NCI-H1694 (cell line): ENCODE measurements at places on chromosomes 6 and 20.
A peak's percentile ranks its signal among the peaks of the same experiment; 100 is the strongest.

GRCh38 chr6:125088963-125089362, 64.6 kb upstream of the TPD52L1 start:
- DNase-seq: no peak

- no peak for DNase-seq
Measured at GRCh38 chr20:58327211-58327610, 17.7 kb downstream of the RAB22A start.

GRCh38 chr20:53923566-53924369, 146.6 kb downstream of the BCAS1 start:
- no peak for DNase-seq

GRCh38 chr20:10171864-10172751, 46.5 kb upstream of the SNAP25 start:
- DNase-seq: peak; percentile 41

- DNase-seq: no peak
Measured at GRCh38 chr6:19731282-19731681, 105.9 kb upstream of the ID4 start.

- DNase-seq: no peak
Measured at GRCh38 chr6:50358113-50358512, 308.4 kb upstream of the DEFB112 start.

DNA sequence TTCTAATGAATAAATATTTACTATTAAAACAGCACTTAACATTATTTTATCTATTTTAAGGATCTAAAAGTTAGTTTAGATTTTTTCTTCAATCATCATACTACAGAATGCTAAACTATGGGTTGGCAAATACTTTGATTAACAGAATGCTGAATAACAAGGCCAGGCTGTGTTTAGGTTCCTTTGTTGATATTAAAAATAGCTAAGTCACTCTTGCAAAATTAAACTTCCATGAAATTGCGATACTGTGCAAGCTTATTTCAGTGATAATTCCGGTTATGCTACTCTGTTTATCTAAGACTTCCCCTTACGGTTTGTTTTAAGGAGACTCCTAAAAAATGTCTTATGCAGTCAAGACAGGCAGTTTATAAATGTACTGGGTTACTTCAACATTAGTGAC, 2.8 kb downstream of the RNF24 start:
- no peak for DNase-seq

DNA sequence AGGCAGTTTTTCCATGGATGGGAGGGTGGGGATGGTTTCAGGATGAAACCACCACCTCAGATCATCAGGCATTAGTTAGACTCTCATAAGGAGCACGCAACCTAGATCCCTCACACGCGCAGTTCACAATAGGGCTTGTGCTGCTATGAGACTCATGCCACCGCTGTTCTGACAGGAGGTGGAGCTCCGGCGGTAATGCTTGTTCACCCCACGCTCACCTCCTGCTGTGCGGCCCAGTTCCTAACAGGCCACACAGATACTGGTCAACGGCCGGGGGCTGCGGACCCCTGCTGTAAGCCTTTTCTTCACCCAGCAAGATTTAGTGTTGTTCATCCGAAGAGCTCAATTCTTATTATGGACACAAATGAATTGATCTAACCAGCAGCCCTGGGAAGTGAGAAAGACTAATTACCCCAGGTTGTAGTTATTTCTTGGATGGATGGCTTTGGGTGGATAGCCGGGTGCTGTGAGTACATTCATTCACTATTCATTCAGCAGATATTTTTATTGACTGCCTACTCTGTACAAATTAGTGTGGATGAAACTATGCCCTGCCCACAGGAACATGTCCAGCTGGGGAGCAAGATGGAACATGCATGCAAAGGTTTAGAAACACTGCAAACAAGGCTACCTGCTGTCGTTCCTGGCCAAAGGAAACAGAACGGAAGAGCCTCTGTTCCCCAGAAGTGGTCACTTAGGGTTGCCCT, 57.2 kb downstream of the RIOK1 start:
- DNase-seq: no peak

GRCh38 chr6:26088344-26088743, 1.1 kb downstream of the HFE start:
- no peak for DNase-seq

- no peak for DNase-seq
Measured at GRCh38 chr20:20225325-20226043, 142.4 kb upstream of the INSM1 start.

DNA sequence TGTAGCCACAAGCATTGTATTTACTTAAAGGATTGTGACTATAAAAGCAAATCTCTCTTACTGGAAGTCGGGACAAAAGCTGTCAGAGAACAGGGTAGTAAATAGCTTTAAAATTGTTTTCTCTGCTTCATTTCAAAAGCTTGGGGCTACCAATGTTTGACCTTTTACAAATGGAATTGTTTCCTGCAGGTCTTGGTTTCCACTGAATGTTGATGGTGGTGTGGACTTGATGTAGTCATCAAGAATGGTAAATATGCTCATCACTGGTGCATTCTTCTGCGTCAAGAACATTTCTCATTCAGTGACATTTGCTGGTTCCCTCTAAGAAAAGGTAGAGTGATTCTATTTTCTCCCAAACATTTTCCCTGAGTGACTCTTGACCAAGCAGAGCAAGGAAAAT, 435.4 kb upstream of the KHDRBS2 start:
- no peak for DNase-seq

- no peak for DNase-seq
Measured at GRCh38 chr6:108492131-108492766, 68.5 kb upstream of the FOXO3 start.

- DNase-seq: peak; percentile 28
Measured at GRCh38 chr6:158232316-158233213, 64.4 kb downstream of the GTF2H5 start.

DNA sequence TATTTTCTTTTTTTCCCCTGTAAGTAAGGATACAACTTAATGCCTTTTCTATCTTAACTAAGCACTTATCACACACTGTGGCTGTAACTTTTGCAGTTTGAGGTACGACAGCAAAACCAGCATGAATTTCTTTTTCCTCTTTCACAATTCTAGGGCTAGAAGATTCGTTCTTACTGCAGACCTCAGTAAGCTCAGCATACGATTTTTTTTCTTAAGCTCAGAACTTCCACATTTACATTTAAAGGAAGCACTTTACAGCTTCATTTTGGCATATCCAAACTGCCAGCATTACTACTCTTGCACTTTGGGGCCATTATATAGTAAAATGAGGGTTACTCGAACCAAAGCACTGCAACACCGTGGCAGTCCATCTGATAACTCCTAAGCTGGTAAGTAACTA, 889 bp upstream of the CHMP4B start:
- DNase-seq: no peak

DNA sequence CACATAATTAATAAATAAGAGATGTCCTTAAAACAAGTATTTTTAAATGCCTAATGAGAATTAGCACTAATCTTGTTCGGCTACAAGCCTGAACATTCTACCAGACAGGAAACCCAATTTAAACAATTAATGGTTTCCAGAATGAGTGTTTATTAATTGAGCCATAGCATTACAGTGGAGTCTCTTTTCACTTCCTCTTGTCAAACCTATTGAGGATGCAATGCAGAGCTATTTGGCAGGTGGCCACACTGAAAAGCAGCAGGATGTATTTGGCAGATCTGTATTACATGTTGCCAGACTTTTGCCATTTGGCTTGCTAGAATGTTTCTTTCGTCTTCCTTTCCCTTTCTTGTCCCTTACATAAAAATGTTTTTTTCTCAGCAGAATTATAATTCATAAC, 475.2 kb upstream of the MARCKS start:
- peak; percentile 60 for DNase-seq

DNA sequence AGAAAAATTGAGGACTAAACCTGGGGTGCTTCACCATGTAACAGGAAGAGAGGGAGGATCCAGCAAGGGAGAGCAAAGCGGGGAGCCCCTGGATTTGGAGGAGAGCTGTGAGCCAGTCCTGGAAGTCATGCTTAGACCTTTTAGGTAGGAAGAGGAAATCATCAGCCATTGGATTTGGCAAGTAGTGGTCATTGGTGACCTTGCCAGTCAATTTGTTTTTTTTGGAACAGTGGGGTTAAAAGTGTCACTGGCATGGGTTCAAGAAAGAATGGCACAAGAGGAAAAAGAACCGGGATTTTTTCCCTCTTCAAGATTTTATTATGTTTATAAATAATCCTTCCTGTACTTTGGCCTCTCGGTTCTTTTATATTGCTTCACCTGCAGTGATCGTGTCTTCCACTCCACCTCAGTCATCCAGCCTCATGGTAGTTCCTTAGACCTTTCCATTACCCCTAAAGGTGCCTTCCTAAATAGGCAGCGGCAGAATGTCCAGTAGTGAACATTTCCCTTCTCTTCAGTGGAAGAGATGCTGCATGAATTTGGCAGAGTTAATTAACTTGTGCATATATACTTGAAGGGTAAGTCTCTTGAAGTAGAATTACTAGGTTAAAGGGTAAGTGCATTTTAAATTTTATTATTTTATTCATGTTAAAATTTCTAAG, 124.7 kb downstream of the QKI start:
- DNase-seq: no peak

- no peak for DNase-seq
Measured at GRCh38 chr6:140586426-140587061, 1212.1 kb upstream of the CITED2 start.

GRCh38 chr6:1013656-1014430, 298.1 kb upstream of the FOXQ1 start:
- DNase-seq: no peak

DNA sequence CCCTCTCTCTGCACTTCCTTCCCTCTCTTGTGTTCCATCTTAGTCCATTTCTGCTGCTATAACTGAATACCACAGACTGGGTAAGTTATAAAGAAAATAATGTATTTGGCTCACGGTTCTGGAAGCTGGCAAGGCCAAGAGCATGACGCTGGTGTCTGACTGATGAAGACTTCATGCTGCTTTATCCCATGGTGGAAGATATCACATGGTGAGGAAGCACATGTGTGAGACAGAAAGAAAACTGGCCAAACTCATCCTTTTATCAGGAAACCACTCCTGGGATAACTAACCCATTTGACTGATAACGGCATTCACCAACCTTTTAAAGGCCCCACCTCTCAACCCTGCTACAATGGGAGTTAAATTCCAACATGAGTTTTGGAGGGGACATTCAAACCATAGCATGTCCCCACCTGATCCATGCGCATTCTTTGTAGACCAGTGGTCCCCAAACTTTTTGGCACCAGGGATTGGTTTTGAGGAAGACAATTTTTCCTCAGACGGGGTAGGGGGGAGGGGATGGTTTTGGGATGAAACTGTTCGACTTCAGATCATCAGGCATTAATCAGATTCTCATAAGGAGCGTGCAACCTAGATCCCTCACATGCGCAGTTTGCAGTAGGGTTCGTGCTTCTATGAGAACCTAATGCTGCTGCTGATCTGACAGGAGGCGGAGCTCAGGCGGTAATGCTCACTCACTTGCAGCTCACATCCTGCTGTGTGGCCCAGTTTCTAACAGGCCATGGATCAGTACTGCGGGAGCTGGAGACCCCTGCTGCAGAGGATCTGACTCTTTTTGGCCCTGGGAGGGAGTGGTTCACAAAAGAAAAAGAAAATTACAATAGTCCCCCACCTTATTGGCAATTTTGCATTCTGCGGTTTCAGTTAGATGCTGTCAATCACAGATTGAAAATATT, 71.7 kb upstream of the RNF24 start:
- DNase-seq: no peak

DNA sequence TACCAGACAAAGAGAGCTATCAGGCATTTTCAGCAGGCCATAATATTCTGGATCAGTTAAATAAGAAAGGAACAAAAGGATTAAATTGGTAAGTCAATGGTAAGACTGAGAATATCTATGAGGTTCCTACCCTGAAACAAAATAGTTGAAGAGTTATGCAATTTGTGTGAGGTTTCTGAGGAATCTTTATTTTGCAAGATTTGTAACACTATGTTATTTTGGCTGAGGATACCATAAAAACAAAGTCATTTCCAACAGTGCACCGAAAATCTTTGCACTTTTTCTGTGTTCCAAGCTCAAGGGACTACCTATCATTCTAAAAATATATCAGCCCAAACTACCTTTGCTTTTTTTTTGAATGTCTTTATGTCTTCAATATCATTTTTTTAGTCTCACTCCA, 383.3 kb upstream of the CITED2 start:
- no peak for DNase-seq

DNA sequence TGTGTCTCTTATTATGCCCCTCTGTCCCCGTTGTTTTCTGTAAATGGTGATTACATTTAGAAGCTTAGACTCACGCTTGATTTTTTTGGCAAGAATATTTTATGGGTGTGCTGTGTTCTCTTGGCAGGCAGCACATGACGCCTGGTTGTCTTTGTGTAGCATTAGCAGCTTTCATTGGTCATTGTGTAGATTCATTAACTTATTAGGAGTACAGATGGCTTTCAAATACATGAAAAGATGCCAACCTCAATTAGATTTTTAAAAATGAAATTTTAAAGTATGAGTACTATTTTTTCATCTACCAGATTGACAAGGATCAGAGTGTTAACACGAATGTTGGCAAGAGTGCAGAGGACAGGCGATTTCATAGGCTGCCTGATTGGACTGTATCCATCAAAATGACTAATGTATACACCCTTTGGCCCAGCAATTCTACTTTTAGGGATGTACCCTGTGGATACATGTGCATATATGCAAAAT, 15.2 kb downstream of the COX4I2 start:
- peak; percentile 96 for DNase-seq

DNA sequence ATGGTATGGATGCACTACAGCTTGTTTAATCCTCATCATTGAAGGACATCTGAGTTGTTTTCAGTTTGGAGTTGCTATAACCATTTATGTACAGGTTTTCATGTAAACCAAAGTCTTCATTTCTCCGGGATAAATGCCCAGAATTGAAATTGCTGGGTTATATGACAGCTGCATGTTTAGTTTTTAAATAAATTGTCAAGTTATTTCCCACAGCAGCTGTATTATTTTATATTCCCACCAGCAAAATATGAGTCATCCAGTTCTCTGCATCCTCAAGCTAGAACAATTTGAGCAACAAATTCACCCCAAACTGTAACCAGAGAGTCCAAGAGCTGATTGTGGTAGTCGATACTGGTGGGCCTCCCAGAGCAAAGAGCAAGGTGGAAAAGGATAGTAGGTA, 161.0 kb upstream of the PRND start:
- DNase-seq: no peak

- no peak for DNase-seq
Measured at GRCh38 chr6:84588697-84589080, 175.7 kb downstream of the TBX18 start.

DNA sequence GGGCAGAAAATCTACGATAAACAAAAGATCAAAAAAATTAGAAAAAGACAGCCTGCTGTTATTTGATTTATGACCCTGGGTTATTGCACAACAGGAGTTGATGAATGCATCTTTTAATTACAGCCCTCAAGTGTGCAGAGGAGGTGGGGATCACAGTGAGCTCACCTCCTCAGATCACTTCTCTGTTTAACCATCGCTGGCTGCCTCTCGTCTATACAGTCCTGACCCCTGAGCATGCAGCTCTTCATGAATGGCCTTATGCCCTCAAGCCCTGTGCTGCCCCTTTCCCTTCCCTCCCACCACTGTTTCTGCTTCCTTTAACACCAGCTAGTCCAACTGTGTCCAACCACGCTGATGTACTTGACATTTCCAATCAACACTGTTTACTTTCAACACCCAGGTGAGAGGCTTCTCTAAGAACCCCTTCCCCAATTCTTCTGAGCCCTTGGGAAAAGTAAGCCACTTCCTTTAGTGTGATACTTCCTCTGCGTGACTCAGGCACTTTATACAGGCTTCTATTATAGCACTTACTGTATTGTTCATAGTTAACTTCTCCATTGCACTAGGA, 60.6 kb upstream of the RIPOR2 start:
- no peak for DNase-seq

- DNase-seq: no peak
Measured at GRCh38 chr20:8930726-8931125, 138.2 kb upstream of the PLCB4 start.

GRCh38 chr6:16704401-16705045, 56.7 kb downstream of the ATXN1 start:
- DNase-seq: no peak
